ENCODE measurements at places on chromosomes 5 and 9.

DNA sequence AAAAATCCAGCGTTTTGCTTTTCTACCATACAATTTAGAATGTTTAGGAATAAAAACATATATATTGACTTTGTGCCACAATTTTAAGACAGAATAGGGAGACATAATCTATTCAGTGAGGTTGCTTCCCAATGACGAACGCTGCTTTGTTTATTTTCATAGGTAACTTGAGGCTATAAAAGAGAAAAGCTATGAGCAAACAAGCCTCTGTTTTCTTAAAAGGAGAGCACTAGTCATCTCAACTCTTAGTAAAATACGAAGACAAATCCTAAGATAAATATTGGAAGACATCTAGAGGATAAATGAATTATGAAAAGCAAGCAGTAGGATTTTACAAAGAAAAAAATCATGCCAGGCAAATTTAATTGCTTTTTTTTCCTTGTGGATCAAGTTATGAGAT, 363.6 kb downstream of the ANXA1 start:
- no peaks in the 10 kb centered on the region for H3K36me3 ChIP-seq
- no peaks in the 10 kb centered on the region for H3K27me3 ChIP-seq
- no peaks in the 10 kb centered on the region for H3K4me1 ChIP-seq
- H3K4me3 ChIP-seq, result no peak overlapping the region
- no peak overlapping the region for H3K27ac ChIP-seq

DNA sequence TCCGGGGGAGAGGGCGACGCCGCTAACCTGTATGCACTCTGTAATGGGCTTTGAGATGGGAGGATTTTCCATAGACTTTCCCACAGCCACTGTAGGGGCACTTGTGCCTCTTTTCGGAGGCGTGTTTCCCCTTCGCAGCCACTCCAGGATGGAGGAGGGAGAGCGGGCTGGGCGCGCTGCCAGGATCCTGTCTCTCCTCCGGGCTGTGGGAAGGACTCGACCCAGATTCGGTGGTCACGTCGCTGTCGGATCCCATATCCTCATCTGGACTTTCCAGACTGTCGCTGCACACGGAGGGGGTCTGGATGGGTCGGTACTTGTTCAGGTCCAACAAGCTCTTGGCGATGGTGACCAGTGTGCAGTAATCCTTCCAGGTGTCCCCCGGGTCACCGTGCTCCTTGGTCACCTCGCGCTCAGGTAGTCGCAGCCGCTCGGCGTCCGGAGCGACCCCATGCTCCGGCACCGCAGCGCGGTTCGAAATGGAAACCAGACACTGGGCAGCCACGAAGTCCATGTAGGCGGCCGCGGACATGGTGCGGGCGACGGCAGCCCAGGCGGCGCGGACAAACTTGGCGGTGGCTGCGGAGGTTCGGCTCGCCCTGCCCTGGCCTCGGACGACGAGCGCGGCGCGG, 1.5 kb downstream of the KLF9 start:
- H3K27me3 ChIP-seq, result no peaks in the 10 kb centered on the region
- H3K4me1 ChIP-seq, result peaks cover 26% of the 10 kb centered on the region
- peak overlapping the region; percentile 95 for H3K4me3 ChIP-seq
- DNase-seq, result peak; percentile 73

- H3K27ac ChIP-seq, result no peak overlapping the region
- H3K27me3 ChIP-seq, result no peaks in the 10 kb centered on the region
- no peak for DNase-seq
- no peaks in the 10 kb centered on the region for H3K4me1 ChIP-seq
Observed at GRCh38 chr5:142499591-142500226, 174.9 kb upstream of the SPRY4 start.

DNA sequence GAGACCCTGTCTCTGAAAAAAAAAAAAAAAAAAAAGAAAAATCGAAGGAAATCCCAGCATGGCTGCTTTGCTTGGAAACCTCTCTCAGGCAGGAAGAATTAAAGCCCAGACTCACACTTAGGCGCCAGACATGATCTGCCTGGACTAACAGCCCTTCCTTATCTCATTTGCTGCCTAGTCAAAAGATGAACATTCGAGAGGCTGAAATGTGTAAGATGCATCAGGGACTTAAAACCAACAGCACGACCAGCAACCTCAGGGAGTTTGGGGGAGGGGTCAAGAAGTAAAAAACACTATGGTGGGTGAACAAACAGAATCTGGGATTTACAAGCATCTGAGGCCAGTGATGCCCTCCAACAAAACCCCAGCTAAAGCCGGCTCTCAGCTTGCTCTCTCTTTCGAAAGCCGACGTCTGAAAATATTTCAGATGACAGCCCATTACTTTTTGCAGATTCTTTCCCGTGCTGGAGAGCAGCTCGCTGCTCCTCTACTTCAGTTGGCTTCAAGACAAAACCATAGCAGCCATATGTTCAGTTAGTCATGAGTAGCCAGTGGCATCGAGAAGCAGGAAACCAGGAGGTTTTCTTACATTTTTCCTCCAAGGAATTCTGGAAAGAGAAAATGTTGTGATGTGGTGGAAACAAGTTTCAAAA, 249.9 kb downstream of the MARCHF11 start:
- no peak for DNase-seq
- H3K27me3 ChIP-seq, result no peaks in the 10 kb centered on the region
- H3K36me3 ChIP-seq, result no peaks in the 10 kb centered on the region
- no peaks in the 10 kb centered on the region for H3K4me1 ChIP-seq
- H3K27ac ChIP-seq, result no peak overlapping the region
- H3K4me3 ChIP-seq, result no peak overlapping the region

GRCh38 chr5:74232276-74232675, 408.3 kb downstream of the ENC1 start:
- H3K4me1 ChIP-seq, result peaks cover 44% of the 10 kb centered on the region
- peak overlapping the region; percentile 46 for H3K27ac ChIP-seq
- peak; percentile 81 for DNase-seq

- H3K27me3 ChIP-seq, result no peaks in the 10 kb centered on the region
- H3K4me1 ChIP-seq, result no peaks in the 10 kb centered on the region
- DNase-seq, result peak; percentile 24
- no peaks in the 10 kb centered on the region for H3K36me3 ChIP-seq
Observed at GRCh38 chr9:124218438-124218982, 39.2 kb upstream of the NEK6 start.

GRCh38 chr5:179279347-179280094, 65.7 kb downstream of the ADAMTS2 start:
- DNase-seq, result peak; percentile 23
- no peak overlapping the region for H3K4me3 ChIP-seq
- H3K4me1 ChIP-seq, result no peaks in the 10 kb centered on the region
- no peaks in the 10 kb centered on the region for H3K36me3 ChIP-seq
- no peaks in the 10 kb centered on the region for H3K27me3 ChIP-seq
- H3K27ac ChIP-seq, result no peak overlapping the region

DNA sequence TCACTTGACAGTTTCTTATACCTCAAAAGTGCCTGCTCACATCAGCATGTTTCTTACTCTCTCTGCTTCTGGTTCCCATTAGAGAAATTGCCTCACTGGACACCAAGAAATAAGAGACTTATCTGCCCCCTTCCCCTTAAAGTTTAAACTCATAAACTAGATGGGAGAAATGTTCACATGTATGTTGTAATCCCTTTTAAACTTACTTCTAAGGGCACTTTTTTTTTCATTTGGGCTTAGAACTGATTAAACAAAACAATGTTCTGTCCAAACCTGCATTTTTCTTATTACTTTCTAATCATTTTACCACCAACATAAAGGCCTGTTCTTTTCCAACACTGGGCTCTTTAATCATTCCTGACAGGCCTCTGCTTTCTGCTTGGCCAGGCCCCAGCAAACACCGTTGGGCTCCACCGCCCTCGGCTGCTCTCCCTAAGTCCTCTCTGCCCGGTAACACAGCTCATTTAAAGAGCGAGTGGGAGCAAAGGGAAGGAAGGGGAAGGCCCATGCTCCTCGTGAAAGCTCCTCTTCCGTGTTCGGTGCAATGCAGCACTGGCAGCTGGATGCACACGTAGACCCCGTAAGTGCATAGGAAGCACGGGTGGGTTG, 53.4 kb downstream of the ROR2 start:
- no peaks in the 10 kb centered on the region for H3K4me1 ChIP-seq
- H3K27me3 ChIP-seq, result no peaks in the 10 kb centered on the region
- H3K27ac ChIP-seq, result no peak overlapping the region
- no peak for DNase-seq
- H3K36me3 ChIP-seq, result no peaks in the 10 kb centered on the region

DNA sequence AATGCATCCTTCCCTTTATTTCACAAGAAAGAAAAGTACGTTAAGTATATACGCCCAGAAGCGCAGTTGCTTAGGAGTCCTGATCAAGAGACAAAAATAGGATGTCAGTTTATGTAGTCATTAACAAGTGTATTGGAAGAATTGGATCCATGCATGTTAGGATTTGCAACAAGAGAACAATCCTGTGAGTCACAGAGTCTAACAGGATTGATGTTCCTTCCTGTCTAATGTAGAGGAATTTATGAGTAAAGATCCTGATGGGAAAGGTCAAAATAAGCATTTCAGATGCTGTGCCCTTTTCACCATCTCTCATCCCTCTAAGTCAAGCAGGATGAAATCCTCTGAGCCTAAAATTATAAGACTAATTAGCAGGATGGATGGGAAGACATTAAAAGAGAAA, 406.0 kb upstream of the GRIA1 start:
- H3K4me1 ChIP-seq, result peaks cover 34% of the 10 kb centered on the region
- DNase-seq, result no peak
- no peak overlapping the region for H3K4me3 ChIP-seq
- H3K27me3 ChIP-seq, result no peaks in the 10 kb centered on the region

DNA sequence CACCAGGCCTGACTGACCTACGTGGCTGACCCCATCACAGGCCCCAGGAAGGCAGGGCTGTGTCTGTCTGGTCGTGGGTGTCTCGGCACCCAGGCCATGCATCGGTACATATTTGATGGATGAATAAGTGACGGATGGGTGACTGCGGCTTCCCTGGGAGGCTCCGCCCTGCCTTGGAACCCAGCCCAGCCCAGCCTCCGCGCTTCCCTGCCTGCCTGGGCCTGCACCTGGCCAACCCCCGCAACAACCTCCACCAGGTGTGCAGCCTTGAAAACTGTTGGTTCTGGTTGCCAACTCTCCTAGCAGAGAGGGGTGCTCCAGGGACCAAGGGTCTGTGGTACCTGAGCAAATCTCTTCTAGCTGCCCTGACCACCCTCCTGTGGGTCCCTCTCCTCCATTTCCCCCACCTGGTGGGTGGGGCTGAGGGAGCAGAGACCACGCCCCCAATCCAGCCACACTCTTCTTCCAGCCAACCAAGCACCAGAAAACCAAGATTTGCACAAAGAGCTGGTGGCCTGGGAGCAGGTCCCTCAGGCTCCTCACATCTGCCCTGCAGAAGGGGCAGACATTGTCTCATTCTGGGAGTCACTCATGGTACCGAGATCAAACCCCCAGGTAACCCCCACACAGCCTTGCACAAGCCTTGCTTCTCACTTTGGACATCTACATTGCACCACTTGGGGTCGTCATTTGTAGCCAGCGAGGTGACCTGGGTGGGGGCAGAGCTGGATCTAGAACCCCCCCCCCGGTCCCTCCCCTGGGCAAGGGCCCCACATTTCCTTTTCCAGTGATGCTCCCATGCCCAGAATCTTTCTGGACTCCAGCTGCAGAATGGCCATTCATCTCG, 100.6 kb upstream of the IER5L start:
- H3K27me3 ChIP-seq, result no peaks in the 10 kb centered on the region
- DNase-seq, result peak; percentile 88
- no peak overlapping the region for H3K4me3 ChIP-seq
- H3K27ac ChIP-seq, result peak overlapping the region; percentile 79

GRCh38 chr9:75998096-75998780, 107.8 kb downstream of the PCSK5 start:
- DNase-seq, result no peak
- H3K4me3 ChIP-seq, result no peak overlapping the region
- H3K4me1 ChIP-seq, result peaks cover 21% of the 10 kb centered on the region
- H3K27ac ChIP-seq, result no peak overlapping the region
- peaks cover 4% of the 10 kb centered on the region for H3K27me3 ChIP-seq

DNA sequence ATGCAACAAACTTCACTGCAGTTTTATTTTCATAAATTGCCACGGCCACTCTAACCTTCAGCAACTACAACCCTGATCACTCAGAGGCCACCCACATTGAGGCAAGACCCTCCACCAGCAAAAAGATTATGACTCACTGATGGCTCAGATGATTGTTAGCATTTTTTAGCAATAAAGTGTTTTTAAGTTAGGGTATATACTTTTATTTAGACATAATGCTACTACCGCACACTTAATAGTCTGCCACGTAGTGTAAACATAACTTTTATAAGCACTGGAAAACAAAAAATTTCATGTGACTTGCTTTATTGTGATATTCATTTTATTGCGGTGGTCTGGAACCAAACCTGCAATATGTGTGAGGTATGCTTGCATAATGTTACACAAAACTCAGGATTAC, 257.9 kb downstream of the ZSWIM6 start:
- H3K36me3 ChIP-seq, result no peaks in the 10 kb centered on the region
- DNase-seq, result no peak
- H3K27ac ChIP-seq, result no peak overlapping the region
- no peaks in the 10 kb centered on the region for H3K4me1 ChIP-seq
- H3K4me3 ChIP-seq, result no peak overlapping the region

- no peak overlapping the region for H3K27ac ChIP-seq
- peaks cover 22% of the 10 kb centered on the region for H3K4me1 ChIP-seq
- DNase-seq, result no peak
- H3K36me3 ChIP-seq, result no peaks in the 10 kb centered on the region
- no peaks in the 10 kb centered on the region for H3K27me3 ChIP-seq
Observed at GRCh38 chr5:39762761-39763160, 338.0 kb upstream of the DAB2 start.

GRCh38 chr9:16211946-16212345, 658.5 kb downstream of the BNC2 start:
- H3K36me3 ChIP-seq, result no peaks in the 10 kb centered on the region
- H3K27me3 ChIP-seq, result no peaks in the 10 kb centered on the region
- no peak overlapping the region for H3K27ac ChIP-seq
- no peak for DNase-seq
- no peaks in the 10 kb centered on the region for H3K4me1 ChIP-seq

DNA sequence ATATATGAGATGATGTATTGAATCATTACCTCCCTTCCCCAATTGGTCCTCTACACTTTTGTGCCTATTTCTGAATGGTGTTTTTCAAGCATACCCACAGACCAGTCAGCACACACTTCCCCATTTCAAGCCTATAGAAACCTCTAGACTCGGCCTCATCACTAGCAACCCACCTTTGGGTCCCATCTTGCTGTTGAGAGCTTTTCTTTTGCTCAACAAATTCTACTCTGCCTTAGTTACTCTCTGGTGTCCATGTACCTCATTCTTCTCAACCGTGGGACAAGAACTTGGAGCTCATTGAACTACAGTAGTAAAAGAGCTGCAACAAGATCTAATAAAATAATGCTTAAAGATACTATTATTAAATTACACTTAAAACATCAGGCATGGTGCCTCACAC, 49.0 kb upstream of the KDM4C start:
- H3K27ac ChIP-seq, result no peak overlapping the region
- no peaks in the 10 kb centered on the region for H3K27me3 ChIP-seq
- no peak overlapping the region for H3K4me3 ChIP-seq
- DNase-seq, result no peak
- no peaks in the 10 kb centered on the region for H3K36me3 ChIP-seq

GRCh38 chr5:118923295-118924005, 64.9 kb downstream of the DTWD2 start:
- H3K27me3 ChIP-seq, result no peaks in the 10 kb centered on the region
- DNase-seq, result no peak
- no peaks in the 10 kb centered on the region for H3K4me1 ChIP-seq
- no peak overlapping the region for H3K4me3 ChIP-seq
- no peak overlapping the region for H3K27ac ChIP-seq

- DNase-seq, result no peak
- H3K27ac ChIP-seq, result no peak overlapping the region
- no peaks in the 10 kb centered on the region for H3K4me1 ChIP-seq
- H3K36me3 ChIP-seq, result no peaks in the 10 kb centered on the region
Observed at GRCh38 chr9:119810645-119811429, 441.6 kb upstream of the BRINP1 start.

- no peak overlapping the region for H3K4me3 ChIP-seq
- H3K27ac ChIP-seq, result no peak overlapping the region
- peaks cover 3% of the 10 kb centered on the region for H3K4me1 ChIP-seq
Observed at GRCh38 chr9:125549891-125550885, 156.8 kb downstream of the MAPKAP1 start.
